ENCODE measurements at places on chromosomes 3 and 15.

- DNase-seq = no peak
Measured at GRCh38 chr3:20648921-20649381, 462.9 kb upstream of the SGO1 start.

GRCh38 chr3:89344076-89344475, 236.7 kb downstream of the EPHA3 start:
- DNase-seq = no peak

DNA sequence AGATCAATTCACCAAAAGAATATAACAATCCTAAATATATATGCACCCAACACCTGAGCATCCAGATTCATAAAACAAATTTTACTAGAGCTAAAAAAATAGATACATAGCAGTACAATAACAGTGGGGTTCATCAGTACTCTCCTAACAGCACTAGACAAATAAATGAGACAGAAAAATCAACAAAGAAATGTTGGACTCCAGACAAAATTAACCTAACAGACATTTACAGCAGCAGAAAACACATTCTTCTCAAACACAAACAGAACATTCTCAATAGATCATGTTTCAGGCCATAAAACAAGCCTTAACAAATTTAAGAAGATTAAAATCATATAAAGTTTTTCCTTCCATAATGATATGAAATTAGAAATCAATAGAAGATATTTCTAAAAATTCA, 124.8 kb upstream of the NECTIN3 start:
- DNase-seq = no peak

DNA sequence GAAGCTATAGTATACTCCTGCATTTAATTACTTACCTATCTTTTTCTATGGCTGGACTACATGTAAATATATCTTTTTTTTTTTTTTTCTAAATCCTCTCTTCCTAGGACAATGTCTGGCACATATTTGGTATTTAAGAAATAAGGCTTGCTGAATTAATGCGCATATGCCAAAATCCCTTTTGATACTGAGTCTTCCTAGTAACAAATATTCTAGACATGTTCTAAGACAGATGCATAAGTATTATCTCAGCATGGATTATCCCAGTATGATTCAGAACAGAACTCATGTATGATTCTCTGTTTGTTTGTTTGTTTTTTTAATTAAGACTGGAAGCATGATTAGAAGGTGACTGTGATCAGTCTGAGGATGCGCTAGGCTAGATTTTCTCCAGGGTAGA, 249.8 kb upstream of the ZNF717 start:
- DNase-seq = no peak

DNA sequence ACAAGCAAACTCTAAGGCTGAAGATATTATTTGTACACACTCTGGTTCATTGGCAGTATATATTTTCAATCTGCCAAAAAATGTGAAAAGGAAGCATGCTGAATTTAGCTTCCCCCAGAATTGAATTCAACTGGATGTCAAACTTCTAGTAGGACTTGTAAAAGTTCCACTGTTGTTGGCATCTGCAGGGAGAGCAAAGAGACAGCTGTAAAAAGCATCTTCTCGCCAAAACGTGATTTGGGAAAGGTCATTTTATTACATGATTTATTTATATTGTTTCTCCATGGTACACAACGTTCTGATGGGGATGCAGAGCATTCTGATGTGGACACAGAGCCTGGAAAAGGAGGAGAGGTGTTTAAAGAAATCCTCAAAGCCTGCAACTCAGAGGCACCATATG, 196.7 kb upstream of the ADAMTS9 start:
- no peak for DNase-seq

- DNase-seq = no peak
Measured at GRCh38 chr3:12956316-12956660, 114.9 kb upstream of the RPL32 start.

DNA sequence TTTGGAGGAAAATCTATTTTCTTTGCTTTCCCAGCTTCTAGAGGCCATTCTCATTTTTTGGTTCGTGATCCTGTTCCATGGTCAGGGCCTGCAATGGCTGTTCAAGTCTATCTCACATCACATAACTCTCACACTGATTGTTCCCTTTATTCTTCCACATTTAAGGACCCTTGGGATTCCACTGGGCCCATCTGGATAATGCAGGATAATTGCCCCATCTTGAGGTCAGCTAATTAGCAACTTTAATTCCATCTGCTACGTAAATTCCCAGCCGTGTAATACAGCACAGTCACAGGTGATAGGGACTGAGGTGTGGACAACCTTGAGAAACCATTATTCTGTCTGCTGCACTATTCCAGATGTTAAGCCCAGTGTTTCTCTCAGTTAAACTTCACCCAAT, 311.6 kb upstream of the CNTN4 start:
- no peak for DNase-seq

GRCh38 chr3:126135406-126136076, 44.8 kb downstream of the ALDH1L1 start:
- no peak for DNase-seq

DNA sequence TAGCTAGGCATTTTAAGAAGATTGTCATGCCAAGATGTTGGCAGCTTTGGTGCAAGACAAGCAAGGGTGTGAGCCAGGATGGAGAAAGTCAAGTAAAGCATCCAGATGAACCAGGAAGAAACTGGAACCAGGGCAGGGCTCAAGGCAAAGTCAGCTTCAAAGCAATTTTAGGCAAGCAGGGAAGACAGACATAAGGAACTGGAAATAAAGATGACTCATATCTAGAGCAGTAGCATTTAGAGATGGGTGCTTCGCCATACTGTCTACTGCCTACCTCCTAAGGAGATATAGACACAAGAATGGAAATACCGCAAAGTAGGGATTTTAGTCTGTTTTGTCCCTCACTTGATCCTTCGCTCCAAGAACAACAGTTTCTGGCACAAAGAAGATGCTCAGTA, 59.9 kb downstream of the RYR3 start:
- no peak for DNase-seq

DNA sequence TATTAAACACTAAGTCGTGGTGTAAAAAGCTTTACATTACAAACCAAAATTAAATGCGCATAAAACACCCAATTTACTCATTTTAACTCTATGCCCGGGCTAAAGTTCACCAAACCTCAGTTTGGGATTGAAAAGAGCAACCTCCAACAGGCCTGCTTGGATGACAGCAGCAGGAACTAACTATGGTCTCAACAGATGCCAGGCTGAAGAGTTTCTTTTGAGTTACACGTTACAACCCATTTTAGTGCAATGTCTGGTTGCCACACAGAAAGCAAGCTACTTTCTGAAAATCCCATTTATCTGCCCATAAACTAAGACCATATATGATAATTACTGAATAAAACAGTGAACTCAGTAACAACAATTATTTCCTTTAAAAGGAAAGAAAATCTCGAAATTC, 2.2 kb downstream of the SATB1 start:
- no peak for DNase-seq

GRCh38 chr3:32403663-32404062, 12.0 kb downstream of the CMTM7 start:
- no peak for DNase-seq

- no peak for DNase-seq
Measured at GRCh38 chr3:188832961-188833721, 338.6 kb upstream of the TPRG1 start.

DNA sequence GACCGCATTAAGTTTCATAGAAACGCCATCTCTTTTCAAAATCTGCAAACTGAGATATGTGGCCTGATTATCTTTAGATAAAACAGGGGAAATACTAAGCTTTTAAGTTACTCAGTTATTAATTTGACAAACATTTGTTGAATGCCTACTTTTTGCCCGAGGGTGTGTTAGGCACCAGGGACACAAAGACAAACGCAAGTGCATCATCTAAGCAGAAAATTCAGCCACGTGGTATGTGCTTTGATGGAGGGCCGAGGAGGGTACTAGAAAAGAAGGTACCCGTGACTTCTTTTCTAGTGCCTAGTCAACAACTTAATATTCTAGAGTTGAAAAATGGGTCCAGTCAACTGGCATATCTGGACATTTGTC, 594.3 kb downstream of the MAGI1 start:
- no peak for DNase-seq

DNA sequence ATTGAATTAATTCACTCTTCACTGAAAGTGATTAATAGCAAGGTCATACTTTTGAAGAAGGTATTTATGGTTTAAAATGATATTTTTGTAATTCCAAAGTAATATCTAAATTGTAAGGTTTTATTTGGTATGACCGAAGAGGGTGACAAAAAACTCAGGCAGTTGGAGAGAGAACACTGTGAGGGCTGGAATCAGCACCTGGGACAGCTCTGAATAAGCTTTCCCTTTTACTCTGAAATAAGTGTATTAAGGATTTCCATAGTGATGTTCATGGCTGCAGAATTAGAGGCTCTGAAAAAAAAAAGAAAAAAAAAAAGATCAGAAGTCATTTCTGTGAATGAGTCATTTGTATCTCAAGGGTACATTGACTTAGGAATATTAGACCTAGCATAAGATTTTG, 299.5 kb downstream of the IL5RA start:
- no peak for DNase-seq

GRCh38 chr3:27728195-27729087, 6.3 kb upstream of the EOMES start:
- peak; percentile 17 for DNase-seq

DNA sequence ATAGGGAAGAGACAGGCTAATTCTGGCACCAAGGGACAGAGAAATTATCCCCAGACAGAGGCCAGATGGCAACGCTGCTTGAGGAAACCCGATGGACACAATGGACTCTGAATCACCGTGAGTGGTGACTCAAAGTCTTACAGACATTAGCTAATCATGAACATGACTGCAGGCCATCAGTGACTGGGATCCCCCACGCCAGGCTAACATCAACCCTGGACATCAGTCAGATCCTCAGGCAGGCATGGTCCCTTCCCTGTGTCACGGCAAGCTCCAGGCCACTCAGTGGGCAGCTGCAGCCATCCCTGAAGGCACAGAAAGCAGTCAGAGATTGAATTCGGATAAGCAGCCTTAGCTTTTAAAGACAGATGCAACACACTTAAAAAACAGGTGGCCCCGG, 23.8 kb upstream of the OXTR start:
- DNase-seq = no peak

DNA sequence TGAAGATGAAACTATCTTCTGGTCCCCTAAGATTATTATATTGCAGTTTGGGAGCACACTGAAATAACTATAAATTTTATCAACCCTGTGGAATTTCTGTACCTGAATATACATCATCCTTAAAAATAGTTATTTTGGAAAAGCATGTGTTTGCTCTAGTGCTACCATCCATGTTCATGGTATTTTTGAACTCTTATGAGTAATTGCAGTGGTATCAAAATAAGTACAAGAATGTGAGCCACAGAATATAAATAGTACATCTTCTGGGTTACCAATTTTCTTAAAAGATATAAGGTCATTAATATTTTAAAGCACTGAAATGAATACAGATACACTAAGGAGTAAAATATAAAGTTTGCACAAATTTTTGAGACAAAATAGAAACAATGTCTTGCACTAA, 206.5 kb downstream of the CBLB start:
- DNase-seq = no peak

DNA sequence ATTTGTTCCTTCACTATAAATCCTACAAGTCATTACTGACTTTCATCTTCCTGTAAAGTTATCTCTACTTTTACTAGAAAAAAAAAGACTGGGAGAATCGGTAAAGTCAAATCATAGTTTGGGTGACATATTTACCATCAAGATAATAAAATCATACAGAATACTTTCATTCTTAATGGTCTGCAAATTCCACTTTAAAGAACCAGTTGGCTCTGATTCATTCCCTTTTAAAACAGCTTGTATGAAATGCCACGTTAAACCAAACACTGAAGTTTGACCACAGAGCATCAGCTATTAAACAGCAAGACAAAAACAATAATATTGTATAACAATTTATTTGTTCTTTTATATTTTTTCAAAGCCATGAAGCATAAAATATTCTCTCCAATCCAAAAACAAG, 100.7 kb downstream of the FBN1 start:
- no peak for DNase-seq

DNA sequence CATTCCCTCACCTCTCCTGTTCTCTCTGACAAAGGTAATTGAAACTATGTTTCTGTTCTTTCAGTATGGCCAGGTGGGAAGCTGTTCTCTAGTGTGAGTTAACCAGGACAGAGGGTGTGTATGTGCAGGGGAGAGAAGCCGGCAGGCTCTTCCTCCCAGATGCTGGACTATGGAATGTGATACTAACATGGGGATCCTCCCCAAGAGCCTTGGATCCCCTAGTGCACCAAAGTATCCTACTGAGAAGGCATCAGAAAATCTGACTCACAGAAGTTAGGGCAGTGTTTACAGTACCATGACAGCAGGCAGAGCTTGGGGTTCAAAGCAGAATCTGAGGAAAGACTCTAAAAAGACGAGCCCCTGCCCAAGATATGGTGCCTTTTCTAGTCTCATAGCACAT, 123.1 kb downstream of the APBA2 start:
- DNase-seq = no peak

DNA sequence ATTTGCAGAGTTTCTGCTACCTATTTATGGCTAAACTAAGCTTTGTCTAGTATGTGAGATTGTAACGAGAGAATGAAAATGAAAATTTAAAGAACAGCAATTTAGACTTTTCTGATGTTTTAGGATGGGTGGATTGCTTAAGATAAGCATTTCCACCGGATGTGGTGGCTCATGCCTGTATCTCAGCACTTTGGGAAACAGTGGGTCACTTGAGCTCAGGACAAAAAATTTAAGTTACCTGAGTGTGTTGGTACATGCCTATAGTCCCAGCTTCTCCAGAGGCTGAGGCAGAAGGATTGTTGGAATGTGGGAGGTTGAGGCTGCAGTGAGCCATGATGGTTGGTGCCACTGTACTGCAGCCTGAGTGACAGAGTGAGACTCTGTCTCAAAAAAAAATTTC, 3.3 kb downstream of the PPP4R2 start:
- DNase-seq = no peak

- no peak for DNase-seq
Measured at GRCh38 chr3:42657675-42658074, 4.2 kb downstream of the ZBTB47 start.

DNA sequence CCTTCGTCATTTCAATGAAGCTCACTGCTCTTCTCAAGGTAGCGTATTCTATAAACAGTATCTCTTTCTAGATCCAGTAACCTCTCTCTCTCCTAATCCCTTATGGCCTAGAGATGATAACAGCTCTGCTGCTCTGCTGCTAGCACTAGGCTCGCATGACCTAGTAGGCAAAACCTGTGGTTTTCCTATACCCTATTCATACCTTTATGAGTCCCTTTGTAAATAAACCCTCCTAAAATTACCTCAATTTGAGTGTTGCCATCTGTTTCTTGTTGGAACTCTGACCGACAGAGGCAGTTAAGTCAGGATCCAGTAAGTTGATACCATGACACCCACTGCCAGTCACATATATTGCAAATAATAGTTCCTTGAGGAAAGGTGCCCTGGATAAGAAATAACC, 7.3 kb downstream of the CCDC14 start:
- DNase-seq = no peak

GRCh38 chr3:189907803-189908202, 212.9 kb downstream of the P3H2 start:
- DNase-seq = no peak

DNA sequence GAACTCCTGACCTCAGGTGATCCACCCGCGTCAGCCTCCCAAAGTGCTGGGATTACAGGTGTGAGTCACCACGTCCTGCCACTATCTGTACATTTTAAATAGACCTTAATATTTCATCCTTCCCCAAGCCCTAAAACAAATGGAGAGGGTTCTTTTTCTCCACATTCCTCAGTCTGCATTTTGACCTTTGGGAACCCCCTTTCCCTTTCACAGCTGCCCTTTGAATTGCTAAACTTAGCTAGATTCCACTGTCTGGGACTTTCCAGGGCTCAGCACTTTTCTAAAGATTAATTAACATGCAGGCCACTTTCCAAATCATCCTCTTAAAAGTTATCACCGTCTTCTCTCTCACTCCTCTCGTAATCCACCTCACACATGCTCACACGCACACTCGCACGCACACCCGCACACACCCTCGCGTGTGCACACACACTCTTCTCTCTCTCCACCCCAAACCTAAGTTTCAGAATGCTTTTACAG, 124.2 kb downstream of the TMCO5A start:
- DNase-seq = no peak
